ENCODE measurements at places on chromosomes 3 and 15.

DNA sequence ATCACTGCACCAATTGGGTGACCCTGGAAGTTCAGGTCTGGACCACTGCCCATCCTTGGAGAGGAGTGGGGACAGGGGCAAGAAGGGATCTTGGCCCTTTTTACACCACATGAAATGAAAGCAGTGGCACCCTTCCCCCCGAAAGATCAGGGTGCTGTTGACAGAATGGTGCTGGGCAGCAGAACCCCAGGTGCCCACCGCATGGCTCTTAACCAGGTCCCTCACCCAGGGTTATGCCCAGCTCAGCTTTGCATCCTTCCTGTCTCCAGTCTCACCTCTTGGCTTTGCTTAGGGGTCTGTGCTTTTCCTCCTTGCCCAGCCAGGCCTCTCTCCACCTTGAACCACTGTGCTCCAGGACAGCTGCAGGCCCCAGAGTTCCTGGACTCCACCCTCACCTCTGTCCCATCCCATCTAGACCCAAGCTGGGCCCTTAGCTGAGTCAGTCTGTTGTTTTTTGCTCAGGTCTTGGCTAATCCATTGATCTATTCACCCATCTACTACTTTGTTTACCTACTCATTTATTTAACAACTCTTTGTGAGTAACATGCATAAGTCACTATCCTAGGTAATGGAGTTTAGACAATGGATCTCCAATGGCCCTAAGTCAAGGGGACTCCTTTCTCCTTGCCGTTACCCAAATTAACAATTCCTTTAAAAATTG lies 77.1 kb upstream of the PRR23E start:
- no peak for DNase-seq

GRCh38 chr15:40928821-40929659 lies at the start of gene DLL4:
DLL4 (plus strand) TSS chr15:40929340; CDS start chr15:40929669, 329 bp downstream.
- peak; percentile 58 for DNase-seq

- DNase-seq = no peak
Measured at GRCh38 chr3:120067083-120067482, 27.2 kb downstream of the GSK3B start.

DNA sequence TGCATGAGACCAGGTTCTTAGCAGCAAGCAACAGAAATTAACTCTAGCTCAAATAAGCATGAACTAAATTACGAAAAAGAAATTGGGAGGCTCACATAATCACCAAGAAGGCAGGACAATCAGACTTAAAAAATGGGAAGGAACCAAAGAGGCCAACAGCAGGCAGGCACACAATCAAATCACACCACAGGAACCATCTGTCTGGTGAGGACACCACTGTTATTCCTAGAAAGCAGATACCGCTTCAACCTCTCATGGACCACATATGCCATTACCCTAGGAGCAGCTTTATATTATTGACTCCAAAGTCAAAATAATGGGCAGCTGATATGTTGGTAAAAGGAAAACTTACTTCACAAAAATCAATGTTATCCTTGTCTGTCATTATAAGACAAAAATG lies 51.6 kb downstream of the SUCLG2 start:
- DNase-seq = no peak

- no peak for DNase-seq
Measured at GRCh38 chr3:8524249-8524648, 22.6 kb downstream of the LMCD1 start.

GRCh38 chr15:71701808-71702207 lies 108.5 kb upstream of the NR2E3 start:
- no peak for DNase-seq

DNA sequence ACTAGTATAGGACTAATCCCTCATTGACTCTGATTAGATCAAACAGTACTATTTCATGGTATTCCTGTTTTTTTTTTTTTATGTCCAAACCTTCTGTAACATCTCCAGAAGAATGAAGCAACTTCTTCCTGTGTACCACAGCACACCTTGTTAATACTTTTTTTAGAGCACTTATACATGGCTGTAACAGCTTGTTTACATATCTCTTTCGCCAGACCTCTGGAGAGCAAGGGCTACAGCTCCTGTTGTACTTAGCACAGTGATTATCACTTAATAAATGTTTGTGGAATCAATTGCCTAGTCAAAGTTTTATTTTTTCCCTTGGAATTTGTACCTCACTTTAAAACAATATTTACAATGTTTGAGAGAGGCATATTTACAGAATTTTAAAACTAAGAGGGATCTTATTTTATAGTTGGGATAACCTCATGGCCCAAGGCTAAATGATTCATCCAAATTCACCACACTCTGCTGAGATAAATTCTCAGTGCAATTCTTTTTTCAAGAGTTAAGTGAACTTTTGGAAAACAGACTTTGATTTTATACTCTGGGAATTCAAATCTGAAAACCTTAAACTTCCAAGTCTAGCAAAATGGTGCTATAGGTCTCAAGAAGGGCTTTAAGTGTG lies 9.2 kb upstream of the GATM start:
- no peak for DNase-seq

GRCh38 chr3:190562866-190563510 lies 49.1 kb downstream of the IL1RAP start:
- no peak for DNase-seq

- no peak for DNase-seq
Measured at GRCh38 chr15:47736143-47736786, 19.0 kb downstream of the SEMA6D start.

DNA sequence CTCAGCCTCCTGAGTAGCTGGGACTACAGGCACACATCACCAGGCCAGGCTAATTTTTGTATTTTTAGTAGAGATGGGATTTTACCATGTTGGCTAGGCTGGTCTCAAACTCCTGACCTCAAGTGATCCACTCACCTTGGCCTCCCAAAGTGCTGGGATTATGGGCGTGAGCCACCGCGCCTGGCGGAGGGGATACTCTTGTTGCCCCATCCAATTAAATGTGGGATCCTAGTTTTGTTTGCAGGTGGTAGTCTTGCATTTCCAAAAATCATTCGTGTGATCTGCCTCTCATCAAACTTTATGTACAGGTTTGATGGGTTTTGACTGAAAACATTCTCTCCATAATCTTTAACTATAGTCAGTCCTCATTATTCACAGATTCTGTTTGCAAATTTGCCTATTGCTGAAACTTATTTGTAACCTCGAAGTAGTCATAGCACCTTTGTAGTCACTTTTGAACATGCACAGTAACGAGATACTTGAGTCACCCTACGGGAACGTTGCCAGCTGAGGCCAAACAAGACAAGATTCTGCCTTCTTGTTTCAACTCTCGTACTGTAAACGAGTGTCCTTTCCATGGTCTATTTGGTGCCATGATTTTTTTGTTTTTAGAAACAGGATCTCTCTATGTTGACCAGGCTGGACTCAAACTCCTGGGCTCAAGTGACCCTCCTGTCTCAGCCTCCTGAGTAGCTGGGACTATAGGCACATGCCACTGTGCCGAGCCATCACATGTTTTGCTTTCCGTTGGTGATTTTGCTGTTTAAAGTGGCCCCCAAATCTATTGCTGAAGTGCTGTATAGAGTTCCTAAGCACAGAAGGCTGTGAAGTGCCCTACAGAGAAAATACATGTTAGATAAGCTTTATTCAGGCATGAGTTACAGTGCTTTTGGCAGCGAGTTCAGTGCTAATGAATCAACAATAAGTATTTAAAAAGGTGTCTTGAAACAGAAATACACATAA lies 8.1 kb upstream of the MAPK6 start:
- DNase-seq = no peak

DNA sequence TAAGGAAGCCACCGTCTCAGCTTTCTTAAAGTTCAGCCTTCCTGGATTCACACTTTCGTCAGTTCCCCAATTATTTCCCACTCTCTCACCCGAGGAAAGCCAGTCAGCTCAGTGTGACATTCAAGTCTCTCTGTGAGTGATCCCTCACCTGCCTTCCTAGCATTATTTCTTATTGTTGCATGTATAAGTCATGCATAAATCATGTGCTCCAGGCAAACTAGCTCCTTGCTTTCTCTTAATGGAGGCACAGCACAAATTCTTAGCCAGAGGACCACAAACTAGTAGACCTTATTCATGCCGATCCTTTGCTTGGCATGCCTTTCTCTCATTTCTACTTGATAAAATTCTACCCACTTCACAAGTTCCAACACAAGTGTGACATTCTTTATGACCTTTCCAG lies 44.3 kb downstream of the CLDN11 start:
- no peak for DNase-seq

DNA sequence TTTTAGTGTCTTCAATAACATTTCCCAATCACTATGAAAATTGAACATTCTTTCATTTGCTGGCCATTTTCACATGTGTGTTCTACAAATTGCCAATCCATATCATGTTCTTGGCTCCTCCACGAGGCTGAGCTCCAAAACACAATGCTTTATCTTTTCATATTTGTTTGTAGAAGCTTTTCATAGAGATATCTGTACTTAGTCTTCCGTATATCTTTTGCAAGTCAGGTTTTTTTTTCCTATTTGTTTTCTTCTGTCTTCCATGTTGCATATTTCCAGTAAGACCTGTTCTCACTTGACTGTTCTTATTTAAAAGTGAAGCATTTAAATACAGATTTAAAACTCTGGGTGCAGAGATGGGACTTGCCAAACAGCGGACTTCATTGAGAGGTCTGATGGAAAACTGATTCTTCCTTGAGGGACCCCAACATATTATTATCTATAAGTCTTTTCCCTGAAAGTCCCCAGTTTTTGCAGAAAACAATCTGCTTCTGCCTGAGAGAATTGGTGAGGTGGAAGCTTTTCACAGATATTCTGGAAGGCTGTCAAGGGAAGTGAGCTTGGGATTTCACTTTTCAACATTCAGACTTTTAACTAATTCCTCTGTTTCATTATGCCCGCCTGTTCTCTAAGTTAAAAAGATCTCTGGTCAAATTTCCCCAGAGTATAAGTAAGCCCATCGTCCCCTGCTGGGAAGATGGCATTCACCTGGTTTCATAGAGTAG lies 77.8 kb upstream of the KCNMB2 start:
- DNase-seq = no peak

GRCh38 chr3:182508919-182509711 lies 284.2 kb upstream of the ATP11B start:
- DNase-seq = no peak

DNA sequence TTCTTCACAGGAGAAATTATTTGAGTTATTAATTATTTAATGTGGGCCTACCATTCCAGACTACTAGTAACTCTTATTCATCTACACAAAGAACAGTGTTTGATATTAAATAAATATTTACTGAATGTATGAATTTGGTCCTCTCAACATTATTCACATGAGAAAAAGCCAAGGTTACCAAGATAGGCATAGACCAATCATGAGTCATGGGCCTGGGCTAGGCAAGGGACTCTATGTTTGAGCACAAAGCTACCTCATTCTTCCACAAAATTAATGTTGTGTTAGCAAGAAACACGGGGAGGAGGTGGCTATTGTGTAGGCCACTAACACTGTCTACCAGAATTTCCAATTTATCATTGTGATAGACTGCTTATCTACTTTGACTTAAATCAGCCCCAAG lies 115.7 kb downstream of the SERPINI1 start:
- no peak for DNase-seq

DNA sequence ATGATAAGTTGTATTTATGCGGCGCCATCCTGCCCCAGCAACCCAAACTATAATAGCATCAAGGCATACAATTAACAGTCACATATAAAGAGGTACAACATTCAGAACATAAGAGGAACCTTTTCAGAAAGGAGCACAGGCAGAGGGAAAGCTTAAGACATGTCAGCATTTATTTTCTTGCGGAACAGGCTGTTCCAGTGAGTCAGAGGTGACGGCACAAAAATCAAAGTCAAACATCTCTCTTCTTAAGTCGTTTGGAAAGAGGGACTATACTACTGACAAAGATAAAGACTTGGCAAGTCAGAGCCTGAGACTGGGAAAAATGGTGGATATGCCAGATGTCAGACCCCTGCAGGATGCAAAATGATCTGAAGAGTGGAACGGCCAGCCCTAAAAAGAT lies 128.4 kb downstream of the CTNNB1 start:
- no peak for DNase-seq

DNA sequence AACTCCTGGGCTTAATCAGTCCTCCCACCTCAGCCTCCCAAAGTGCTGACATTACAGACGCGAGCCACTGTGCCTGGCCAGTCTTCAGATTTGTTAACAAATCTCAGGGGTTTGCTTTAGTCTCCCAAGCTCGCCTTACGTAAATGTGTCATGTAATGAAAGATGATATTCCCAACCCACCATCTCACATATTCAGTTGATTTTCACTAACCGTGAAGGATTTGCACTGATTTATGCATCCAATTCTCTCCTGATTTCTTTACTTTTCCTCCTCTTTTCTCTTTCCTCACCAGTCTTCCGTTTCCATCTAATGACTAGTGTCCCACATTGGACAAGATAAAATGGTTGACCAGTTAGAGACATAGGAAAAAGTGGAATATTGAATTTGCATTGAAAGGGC lies 72.6 kb downstream of the TCF12 start:
- no peak for DNase-seq

DNA sequence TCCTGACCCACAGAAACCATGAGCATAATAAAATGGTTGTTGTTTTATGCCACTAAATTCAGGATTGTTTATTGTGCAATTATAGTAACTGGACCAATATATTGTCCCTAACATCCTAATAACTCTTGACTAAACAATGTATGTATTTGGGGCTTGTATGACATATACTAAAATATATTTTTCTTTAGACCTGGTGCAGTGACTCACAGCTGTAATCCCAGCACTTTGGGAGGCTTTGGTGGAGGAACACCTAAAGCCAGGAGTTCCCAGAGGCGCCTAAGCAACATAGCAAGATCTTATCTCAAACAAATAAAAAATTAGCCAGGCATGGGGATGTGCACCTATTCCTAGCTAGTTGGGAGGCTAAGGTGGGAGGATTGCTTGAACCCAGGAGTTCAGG lies 180.4 kb downstream of the SUCNR1 start:
- no peak for DNase-seq

DNA sequence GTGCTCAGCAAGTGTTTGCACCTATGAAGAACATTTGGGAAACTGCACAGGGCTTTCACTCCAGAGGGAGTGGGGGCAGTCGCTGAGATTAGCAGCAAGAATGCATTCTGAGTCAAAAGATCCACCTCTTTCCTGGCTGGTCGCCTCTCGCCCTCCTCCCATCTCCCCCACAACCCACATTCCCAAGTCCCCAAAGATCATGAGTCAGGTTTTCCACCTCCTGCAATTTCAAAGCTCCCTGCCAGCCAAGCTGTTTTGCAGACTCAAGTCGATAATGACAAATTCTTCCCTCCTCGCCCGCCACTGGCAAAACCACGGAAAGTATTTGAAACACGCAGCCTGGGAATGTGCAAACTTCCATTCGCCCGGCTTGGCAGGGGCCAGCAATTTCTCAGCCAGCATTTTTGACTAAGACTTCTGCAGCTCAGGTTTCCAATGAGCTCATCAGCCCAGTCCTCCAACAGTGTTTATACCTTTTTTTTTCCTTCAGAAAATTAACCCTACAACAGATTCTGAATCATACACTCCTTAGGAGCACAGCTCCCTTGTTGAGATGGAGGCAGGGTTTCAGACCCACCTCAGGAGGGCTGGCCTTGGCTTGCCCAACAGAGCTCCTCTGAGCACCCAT lies 181.4 kb downstream of the SMAD6 start:
- no peak for DNase-seq
